AG04450 (cell line): ENCODE measurements at places on chromosomes 5 and 9.

GRCh38 chr5:115723220-115723619 lies 93.2 kb downstream of the CDO1 start:
- DNase-seq: no peak

- DNase-seq: no peak
Measured at GRCh38 chr5:26940994-26941393, 97.4 kb downstream of the CDH9 start.

DNA sequence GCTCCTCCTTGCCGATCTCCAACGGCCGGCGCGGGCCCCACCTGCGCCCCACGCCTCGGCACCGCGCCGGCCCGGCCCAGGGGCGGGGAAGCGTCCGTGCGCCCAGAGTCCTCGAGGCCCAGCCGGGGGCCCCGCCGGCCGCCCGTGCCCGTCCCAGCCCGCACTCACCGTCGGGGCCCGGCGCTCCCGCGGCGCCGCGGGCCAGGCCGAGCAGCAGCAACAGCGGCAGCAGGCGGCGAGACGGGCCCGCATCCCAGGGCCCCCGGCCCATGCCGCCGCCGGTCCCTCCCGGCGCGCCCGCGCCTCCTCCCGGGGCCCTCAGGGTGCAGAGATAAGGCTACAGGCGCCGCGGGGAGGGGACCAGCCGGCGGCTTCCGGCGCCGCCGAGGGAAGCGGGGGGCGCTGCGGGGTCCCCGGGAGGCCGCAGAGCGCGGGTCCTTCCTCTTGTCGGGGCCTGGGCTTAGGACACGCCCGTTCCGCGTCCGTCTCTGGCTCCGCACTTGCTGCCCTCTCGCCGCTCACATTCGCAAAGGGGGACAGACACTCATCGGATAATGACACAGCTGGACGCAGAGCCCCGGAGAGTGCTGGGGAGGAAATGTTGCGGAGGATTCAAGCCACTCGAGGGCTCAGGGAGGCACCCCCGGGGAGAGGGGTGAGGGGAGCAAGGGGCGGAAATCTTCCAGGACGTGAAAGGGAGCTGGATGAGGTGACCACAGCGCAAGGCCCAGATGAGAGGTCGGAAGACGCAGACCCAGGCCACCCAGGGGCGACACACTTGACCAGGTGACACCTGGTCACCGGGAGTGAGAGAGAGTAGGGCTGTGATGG lies at the start of gene SUSD1:
TSS of gene SUSD1 (minus strand) at position 333 of the 831 bp plus-strand sequence. CDS start at position 271, 62 bp downstream.
- DNase-seq: no peak

DNA sequence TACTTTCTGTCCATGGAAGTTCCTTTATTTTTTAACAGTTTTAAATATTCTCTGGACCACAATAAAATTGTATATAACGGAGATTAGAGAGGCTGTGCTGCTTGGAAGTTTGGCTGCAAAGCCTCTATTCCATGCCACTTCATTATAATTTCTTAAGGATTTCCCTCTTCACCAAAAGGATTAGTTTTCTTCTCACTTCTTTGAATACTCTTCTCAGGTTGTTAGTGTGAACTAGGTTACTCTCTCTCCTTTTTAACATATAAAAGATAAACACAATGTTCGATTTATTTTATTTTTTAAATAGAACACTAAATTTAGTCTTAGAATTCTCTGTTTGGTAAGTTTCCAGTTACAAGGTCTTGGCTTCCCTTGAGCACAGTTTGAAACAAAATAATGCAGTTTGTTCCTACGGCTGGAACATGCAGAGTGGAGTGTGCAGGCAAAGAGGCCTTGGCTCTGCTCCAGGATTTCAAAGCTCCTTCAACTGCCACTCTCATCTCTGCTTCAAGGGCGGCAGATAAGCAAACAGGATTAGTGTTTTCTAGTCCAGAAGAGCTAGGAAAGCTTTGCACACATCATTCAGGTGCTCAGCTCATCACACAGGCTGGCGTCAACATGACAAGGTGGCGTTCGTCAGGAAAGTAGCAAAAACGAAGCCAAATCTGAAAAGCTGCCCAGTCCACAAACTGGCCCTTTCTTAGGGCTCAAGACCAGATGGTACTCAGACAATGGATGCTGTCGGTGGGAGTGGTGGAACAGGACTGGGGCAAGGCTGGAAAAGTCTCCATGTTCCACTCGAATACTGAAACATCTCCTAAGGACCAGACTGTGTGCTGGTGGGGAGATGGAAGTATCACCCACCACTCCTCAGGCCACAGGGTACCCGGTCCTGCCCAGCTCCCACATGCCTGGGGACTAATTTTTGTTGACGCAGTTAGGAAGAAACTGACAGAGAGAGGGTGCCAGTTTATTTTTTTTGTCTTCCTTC lies 286.6 kb downstream of the CRB2 start:
- DNase-seq: no peak

DNA sequence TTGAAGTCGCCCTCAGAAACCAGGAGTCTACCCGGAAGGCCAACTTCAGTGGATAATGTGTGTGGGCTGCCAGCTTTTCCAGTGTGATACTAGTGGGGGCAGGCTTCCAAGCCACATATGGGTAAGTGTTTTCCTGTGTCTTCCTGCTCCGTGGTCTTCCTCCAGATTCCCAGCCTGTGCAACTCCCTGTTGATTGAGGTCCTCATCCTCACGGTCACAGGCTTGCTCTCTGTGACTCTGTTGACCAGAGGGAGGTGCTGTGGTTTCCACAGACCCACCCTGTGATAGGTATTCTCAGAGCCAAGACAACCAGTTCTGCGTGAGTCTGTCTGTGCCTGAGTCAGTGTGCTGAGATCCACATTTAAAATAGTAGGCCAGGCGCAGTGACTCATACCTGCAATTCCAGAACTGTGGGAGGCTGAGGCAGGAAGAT lies 388.0 kb upstream of the IRX2 start:
- no peak for DNase-seq

DNA sequence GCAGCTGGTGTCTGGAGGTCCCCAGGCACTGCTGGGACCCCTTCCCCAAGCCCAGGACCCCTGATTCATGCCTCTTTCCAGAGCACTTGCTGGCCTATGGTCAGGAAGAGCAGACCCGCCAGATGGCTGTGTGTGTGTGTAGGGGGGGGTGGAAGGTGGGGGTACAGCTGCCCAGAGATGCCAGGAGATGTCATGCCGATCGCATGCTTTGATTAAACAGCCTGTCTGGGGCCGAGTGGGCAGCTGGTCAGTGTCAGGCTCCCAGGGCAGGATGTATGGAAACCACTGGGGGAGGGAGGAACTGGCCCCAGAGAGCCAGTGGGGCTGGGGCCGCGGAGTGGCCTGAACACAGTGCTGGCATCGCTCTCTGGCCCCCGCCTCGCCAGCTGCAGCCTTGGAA lies 23.7 kb downstream of the RXRA start:
- DNase-seq: no peak

DNA sequence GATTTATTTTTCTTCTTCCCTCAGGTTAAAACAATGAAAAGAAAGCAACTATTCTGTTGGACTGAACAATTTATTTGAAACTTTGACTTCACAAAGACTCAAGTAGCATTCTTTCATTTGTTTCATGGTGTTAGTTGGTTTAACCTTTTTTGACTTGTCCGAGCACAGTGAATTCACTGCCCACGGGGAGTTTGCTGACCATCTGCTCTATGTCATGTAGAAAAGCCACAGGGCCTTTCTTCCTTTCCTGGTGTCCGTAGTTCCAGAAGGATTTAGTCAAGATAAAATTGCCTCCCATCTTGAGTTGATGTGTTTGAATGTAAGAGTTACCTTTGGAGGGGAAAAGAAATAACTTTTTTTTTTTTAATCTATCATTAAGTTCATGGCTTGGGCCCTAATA lies 55.1 kb upstream of the ZNF608 start:
- DNase-seq: no peak

DNA sequence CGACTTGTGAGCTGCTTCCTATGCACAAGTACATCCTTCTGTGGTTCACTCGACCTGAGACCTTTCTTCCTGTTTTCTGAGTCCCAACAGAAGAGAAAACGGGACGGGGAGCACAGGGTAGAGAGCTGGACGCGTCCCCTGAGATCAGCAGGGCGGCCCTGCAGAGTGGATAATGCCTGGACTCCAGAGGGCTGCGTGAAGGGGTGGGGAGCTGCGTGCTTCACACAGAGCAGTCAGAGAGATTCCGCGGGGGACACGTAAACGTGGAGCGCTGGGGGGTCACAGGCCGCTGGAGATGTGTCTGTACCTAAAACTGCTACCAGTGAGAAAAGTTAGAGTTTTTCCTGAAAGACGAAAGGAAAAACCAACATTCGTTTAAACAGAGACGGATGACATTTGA lies 46.3 kb downstream of the HSD17B3 start:
- no peak for DNase-seq

- DNase-seq: no peak
Measured at GRCh38 chr5:10315824-10316509, 8.3 kb upstream of the CMBL start.

GRCh38 chr5:176658007-176658599 lies 10.8 kb downstream of the TSPAN17 start:
- DNase-seq: peak; percentile 24

DNA sequence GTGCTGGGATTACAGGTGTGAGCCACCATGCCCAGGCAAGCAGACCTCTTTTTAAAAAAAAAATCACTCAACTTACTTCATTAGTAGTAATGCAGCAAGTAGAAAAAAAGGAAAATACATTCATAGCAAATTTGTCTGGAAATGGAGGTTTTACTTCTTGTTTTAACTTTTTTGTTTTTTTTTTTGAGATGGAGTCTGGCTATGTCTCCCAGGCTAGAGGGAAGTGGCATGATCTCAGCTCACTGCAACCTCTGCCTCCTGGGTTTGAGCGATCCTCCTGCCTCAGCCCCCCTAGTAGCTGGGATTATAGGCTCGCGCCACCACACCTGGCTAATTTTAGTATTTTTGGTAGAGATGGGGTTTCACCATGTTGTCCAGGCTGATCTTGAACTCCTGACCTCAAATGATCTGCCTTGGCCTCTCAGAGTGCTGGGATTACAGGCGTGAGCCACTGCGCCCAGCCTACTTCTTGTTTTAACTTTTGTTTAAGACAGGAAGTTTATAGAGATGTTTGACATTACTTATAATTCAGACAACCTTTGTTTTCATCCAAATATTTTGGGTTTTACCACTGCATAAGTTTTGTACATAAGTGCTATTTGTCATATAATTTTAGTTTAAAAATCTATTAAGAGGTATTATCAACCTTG lies 26.5 kb downstream of the UBE2R2 start:
- no peak for DNase-seq

DNA sequence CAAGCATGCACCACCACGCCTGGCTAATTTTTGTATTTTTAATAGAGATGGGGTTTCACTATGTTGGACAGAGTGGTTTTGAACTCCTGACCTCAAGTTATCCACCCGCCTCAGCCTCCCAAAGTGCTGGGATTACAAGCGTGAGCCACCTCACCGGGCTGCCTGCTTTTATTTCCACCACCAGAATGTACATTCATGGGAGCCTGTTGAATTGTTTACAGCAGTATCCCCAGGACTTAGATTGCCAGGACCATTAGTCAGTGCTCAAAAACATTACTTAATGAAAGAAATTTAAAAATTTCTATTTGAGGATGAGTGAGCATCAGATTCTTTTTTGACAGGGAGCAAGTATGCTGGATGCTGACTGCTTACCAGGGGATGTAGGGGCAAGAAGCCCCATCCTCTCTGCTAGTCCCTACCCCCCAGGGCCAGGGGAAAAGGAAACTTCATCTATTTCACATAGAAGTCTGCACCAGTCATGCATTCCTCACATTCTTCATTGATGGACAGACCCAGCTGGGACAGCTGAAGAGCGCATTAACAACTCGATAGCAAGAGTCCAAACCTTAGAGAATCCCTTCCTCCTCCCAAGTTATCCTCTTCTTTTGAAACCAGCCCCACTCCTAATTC lies 10.3 kb upstream of the RGMB start:
- DNase-seq: peak; percentile 76

- no peak for DNase-seq
Measured at GRCh38 chr5:164636456-164636855, 1131.0 kb downstream of the MAT2B start.

DNA sequence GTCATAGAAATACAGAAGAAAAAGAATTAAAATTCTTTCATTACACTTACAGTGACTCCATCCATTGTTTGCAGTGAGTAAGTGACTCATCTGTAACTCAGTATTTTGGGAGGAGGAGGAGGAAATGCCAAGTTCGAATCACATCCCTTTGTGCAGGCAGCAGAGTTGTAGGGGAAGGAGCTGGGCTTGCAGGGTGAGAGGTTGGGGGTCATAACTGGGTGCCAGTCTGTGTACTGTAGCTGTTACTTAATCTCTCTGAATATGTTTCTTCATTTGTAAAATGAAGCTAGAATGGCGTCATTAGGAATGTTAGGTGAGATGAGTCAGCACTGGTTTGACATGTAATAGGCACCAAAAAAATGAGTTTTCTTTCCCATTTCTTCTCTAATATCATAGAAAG lies 235.7 kb upstream of the ADAMTSL1 start:
- peak; percentile 8 for DNase-seq

- no peak for DNase-seq
Measured at GRCh38 chr9:121701736-121702261, 50.4 kb downstream of the DAB2IP start.
